ENCODE measurements at places on chromosomes 7 and 10. TPM values are rescaled to one million over a fixed set of nuclear protein-coding genes. Genes with fewer than 3 reads are reported as not detected.

- no peaks in the 10 kb centered on the region for H3K27me3 ChIP-seq
- no peak for DNase-seq
- no peak overlapping the region for H3K4me3 ChIP-seq
- H3K4me1 ChIP-seq: peaks cover 3% of the 10 kb centered on the region
- H3K27ac ChIP-seq: no peak overlapping the region
Measured at GRCh38 chr10:63504145-63504881, 16.9 kb upstream of the REEP3 start.

Gene PLCE1
- polyA plus RNA-seq: 0.93 TPM

Gene ZNF425
- 0.83 TPM for polyA plus RNA-seq

DNA sequence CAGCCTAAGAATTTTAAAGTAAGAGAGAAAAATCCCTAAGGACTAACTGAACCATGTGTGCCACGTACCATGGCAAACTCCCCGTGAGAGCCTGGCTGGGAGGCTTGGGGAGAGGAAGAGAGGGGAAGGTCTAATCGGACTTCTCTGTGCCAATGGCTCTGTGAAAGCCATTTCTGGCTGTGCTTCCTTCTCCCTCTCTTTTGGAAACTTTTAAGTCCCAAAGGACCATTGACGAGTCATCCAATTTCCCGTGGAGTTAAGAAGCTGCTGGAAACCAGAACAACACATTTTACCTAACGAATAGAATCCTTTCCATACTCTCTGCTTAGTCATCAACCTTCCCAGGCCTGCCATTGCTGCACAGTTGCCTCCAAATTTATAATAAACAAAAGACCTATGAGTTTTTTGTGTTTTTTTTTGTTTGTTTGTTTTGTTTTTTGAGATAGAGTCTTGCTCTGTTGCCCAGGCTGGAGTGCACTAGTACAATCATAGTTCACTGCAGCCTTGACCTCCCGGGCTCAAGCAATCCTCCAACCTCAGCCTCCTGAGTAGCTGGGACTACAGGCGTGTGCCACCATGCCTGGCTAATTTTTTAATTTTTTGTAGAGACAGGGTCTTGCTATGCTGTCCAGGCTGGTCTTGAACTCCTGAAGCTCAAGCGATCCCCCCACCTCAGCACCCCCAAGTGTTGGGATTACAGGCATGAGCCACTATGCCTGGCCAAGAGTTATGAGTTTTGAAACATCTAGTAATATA is 13.2 kb downstream of the LAMB1 start:
- H3K4me3 ChIP-seq: no peak overlapping the region
- H3K4me1 ChIP-seq: peaks cover 2% of the 10 kb centered on the region
- H3K27ac ChIP-seq: no peak overlapping the region

DNA sequence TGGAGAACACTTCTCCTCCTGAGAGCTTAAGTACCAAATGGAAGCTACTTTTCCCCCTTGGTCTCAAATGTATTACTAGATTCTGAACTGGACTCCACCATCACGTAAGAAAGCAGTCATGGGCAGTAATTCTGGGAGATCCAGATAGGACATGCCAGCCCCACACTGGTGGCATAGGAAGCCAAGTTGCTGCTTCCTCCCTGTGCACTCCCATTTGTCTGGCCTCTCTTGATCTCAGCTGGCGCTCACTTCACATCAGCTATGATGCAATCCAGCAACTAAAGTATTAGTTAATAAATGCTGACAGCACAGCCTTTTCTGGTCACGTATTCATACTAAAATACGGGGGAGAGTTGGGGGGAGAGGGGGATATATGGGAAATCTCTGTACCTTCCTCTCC is 3.4 kb upstream of the IL6 start:
- H3K27me3 ChIP-seq: peaks cover 25% of the 10 kb centered on the region
- DNase-seq: no peak

Gene BTBD16
- polyA plus RNA-seq: not detected

Gene ASAH2B
- polyA plus RNA-seq: 1.7 TPM

Gene PPP1R9A
- polyA plus RNA-seq: 1.3 TPM

- no peak for DNase-seq
- no peaks in the 10 kb centered on the region for H3K36me3 ChIP-seq
- peaks cover 20% of the 10 kb centered on the region for H3K4me1 ChIP-seq
- no peak overlapping the region for H3K27ac ChIP-seq
- no peaks in the 10 kb centered on the region for H3K27me3 ChIP-seq
Measured at GRCh38 chr7:91239171-91239604, 25.0 kb upstream of the FZD1 start.

DNA sequence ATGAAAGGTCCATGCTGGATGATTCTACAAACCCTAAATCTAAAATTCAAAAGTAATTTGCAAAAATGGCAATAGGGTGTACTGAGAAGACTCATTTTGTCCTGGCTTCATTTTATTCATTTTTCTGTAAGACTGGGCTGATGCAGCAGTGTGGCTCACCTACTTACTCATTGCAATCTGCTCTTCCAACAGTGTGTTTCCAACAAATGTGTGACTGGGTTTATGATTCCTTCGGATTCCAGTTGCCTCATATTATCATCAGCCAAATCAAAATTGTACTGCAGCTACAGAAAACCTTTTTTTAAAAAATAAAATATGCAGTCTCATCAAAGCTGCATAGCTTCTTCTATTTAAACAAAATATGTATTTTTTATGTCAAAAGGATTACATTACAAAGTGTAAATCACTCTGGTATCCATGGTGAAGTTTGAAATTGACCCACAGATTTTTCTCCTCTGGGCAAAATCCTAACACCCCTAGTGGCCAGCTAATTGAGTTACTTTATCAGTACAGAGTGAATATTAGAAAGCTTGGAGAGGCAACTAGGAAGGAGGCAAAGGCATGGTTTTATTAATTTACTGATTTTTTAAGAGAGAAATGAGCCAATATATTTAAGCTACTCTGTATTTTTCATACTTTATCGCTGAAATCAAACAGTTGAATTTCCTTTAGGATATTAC is 390.3 kb downstream of the MAGI2 start:
- H3K27ac ChIP-seq: no peak overlapping the region
- no peak overlapping the region for H3K4me3 ChIP-seq
- H3K4me1 ChIP-seq: no peaks in the 10 kb centered on the region
- no peaks in the 10 kb centered on the region for H3K36me3 ChIP-seq
- no peaks in the 10 kb centered on the region for H3K27me3 ChIP-seq
- DNase-seq: no peak

Measured in spleen (tissue), 13 donors.